ENCODE measurements at places on chromosomes 7 and 10.

- DNase-seq: no peak
These were observed 19.6 kb upstream of the AKR1C2 start for GRCh38 chr10:5023177-5023805.

DNA sequence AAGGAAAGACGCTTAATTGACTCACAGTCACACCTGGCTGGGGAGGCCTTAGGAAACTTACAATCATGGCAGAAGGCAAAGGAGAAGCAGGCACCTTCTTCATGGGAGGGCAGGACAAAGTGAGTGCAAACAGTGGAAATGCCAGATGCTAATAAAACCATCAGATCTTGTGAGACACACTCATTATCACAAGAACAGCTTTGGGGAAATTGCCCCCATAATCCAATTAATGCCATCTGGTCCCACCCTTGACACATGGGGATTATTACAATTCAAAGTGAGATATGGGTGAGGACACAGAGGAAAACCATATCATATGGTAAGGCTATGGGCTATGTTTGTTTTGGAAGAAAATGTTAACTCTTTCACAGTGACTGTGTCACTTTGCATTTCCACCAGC, 1272.5 kb upstream of the CELF2 start:
- no peak for DNase-seq

- no peak for DNase-seq
These were observed 386 bp downstream of the ABHD11 start for GRCh38 chr7:73738220-73738611.

- DNase-seq: no peak
These were observed 3.3 kb downstream of the NUDT13 start for GRCh38 chr10:73113551-73113950.

- DNase-seq: peak; percentile 30
These were observed 554 bp downstream of the CSGALNACT2 start for GRCh38 chr10:43138757-43139241.

DNA sequence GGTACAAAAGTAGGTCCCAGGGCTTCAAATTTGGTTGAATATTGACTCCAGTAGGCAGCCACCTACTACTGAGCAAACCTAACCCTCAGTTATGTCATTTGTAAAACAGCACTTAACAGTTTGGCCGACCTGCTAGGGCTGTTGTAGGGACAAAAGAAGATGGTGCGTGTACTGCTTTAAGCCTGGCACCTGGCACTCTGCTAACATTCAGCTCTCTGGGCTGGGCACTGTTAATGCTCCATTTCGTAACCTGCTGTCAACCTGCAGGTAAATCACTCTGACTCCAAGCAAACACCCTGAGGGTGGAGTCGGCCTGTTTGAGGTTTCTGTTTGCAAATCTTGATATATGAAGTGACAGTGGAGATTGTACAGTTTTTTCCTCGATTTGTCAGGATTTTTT, 7.2 kb downstream of the ZKSCAN1 start:
- DNase-seq: no peak

DNA sequence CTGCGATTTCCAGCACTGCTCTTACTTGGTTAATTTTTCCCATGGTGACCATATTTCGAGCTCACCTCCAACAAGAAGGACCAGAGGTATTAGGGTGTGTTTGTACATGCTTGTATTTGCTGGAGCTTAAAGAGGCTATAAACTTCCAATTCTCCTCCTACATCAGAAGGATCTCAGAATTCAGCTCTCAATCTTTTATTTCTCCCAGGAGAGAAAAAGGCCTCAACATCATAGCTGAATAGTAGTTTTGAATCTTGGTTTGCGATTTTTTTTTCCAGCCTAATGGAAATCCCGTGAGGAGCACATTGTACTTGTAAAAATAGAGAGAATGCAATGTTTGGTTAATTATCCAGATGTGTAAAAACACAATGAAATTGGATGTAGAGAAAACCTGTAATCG, 69.7 kb downstream of the CPVL start:
- DNase-seq: no peak

- DNase-seq: peak; percentile 19
These were observed 91.9 kb upstream of the JAZF1 start for GRCh38 chr7:28272461-28272877.

DNA sequence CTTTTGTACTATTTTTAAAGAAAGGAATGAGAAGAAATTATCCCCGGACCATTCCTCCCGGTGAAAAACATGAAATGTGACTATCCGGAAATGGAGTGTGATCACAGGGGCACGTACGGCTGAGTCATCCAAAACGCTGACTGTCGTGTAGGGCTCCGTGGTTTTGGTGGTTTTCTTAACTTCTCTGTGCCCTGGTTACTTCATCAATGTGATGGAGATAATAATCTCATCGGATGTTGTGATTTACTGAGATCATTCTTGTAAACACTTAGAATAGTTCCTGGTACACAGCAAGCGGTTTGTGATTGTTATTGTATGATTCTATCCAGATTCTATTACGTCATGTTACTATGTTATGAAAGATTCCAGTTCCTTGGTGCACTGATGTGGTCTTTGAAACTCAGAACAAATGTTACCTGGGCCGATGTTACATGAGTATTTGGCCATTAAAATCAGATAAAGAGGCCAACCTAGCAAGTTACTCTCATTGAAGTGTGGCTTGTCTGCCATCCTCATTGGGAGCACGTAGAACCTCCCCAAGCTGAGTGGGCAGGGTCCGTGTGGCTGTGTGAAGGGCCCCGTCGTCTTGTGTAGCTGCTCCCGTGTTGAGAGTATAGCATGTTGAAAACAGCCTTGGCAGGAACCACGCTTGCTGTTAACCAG, 99.5 kb downstream of the CAMK1D start:
- peak; percentile 46 for DNase-seq

GRCh38 chr10:69269761-69270160, 8.5 kb upstream of the HK1 start:
- DNase-seq: no peak

GRCh38 chr10:14439451-14440259, 108.9 kb upstream of the FRMD4A start:
- DNase-seq: no peak

DNA sequence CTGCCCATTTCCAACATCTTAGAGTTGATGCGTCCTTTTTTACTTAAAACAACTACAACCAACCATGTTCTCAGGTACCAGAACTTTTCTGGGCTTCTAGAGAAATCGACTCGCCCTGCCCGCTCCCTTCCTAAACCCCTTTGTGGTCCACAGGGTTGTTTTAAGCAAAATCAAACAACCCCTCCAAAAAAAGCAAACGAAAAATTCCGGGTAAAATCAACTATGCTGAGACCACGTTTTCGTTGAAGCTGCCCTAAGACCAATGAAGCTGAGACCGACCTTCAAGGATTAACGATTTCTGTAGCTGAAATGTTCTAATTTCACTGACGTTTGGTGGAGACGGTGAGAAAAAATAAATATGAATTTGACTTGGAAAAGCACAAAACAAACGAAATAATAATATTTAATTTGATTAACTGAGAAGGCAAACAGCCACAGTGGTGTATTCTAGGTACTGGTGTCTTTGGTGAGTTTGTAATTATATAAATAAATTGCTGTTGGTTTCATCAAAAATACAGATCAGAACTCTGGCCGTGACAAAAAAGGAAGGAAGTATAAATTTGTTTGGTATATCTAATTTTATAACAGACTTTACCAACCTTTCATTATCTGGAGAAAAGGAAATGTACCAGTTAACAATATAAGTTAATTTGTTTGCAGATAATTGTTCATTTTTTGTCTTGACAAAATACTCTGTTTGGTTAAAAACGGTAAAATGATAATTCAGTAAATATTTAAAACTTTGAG, 4.7 kb upstream of the IGF2BP3 start:
- DNase-seq: no peak

DNA sequence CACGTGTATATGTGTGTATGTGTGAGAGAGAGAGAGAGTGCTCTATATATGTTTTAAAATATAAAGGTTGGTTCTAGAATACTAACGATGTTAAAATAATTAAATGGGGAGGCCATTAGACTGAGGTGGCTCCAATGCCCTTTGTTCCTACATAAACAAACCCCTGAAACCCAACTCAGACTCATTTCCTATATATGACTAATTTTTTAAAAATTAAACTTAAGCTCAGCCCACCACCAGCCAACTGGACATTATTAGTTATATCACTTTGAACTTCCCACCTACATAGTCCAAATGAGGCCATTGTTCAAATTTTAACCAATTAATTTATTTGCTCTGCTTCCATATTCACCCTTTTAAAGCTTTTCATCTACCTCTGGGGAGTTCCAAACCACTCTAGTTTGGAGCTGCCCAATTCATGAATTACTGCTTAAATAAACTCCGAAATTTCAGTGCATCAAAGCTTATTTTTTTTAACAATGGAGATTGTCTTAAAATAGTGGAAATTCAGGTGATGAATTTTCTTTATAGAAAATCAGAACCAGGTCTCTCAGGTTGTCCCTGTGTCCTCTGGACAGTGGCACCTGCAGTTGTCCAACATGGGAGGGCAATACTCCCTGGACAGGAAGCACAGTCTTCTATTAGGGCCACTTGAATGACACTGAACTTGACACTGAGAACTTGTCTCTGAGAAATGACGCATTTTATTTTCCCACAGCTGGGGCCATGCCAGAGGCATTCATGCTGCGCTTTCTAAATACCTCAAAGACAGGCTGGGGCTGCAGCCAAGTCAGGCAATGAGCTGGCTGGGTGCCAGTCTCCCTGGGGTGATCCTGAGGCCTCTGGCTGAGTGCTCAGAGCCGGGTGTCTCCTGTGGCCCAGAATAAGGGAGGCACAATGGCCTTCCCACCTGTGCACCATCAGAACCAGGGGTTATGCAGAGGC, 109.5 kb upstream of the TMEM72 start:
- DNase-seq: peak; percentile 24
